ENCODE measurements at places on chromosomes 3 and 15. TPM values are rescaled to one million over a fixed set of nuclear protein-coding genes. Genes with fewer than 3 reads are reported as not detected.

GRCh38 chr3:127307112-127307835 is 19.4 kb upstream of the PRR20G start:
- no peak for DNase-seq

GRCh38 chr15:43912208-43912607 is 85.4 kb downstream of the WDR76 start:
- no peak for DNase-seq

- no peak for DNase-seq
Observed at GRCh38 chr3:30448450-30449289, 157.7 kb upstream of the TGFBR2 start.

GRCh38 chr15:65418596-65418995 is 4.2 kb downstream of the IGDCC4 start:
- DNase-seq, result no peak

INSYN1 gene
- 0.53 TPM for total RNA-seq

FES gene
- total RNA-seq, result 15.0 TPM

- DNase-seq, result no peak
Observed at GRCh38 chr15:61752001-61752400, 308.2 kb downstream of the VPS13C start.

DNA sequence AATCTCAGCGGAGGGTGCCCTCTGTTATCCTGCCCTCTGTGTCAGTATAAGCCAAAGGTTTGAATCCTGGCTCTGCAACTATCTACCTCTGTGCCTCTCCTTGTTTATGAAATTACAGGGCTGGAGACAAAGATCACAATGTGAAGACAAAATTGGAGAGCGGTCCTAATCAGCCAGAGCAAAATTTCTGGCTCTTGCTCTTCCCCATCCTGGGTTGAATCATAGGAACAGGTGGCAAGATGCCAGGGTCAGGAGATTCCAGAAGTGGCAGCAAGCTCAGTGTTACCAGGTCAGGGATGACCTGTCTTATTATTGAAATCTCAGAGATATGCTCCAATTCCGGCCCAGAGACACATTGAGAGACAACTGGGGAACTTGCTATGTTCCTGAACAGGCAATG is 2.3 kb upstream of the CCR2 start:
- DNase-seq, result no peak

AGBL1 gene
- not detected for total RNA-seq
